ENCODE measurements at places on chromosomes 6 and 20.

DNA sequence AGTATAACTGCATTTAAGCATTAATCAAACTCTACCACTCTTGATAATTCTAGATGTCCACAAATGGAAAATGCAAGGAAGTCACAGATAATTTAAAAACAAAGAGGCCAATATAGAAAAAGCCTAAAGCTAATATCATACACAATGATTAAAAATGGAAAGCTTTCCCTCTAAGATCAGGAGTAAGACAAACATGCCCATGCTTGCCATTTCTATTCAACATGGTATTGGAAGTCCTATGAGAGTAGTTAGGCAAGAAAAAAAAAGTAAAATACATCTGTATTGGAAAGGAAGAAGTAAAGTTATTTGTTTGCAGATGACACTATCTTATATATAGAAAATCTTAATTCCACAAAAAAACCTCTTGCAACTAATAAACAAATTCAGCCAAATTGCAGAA lies 164.6 kb upstream of the FERMT1 start:
- no peak for DNase-seq

- no peak for DNase-seq
These were observed 1.4 kb downstream of the LTA start for GRCh38 chr6:31573239-31574105.

DNA sequence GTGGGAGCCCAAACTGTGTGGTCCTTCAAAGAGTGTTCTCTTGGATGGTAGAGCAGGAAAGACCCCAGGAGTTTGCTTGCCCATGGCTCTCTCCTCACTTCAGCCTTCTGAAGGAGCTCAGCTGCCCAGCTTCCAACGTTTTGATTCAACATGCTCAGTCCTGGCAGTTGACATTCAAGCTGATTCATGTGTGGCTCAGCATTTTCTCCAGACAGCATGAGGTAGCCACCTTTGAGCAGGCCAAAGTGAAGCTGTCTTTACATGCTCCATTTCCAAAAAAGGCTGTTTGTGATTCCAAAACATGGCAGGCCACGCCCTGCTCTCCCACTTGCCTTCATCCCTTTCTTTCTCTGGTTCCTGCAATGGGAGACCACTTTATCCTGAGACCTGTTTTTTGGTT lies 280.2 kb downstream of the TBC1D7 start:
- DNase-seq: no peak

DNA sequence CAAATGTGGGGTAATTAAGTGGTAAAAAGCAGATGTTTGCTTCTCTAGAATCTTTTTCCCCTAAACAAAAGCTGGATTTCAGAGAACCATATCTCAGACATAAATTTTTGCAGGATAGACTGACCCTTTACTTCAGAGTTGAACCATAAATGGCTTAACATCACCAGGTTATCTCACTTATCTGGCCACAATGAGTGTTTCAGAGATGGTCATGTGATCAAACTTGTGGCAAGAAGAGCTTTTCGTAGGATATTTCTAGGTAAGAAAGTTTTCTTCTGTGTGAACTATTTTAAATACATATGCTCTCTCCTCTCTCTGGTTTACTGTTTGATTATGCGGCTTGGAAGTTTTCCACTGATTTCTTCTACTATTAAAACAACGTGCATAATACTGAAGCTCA lies 270.2 kb upstream of the TFAP2D start:
- DNase-seq: no peak

DNA sequence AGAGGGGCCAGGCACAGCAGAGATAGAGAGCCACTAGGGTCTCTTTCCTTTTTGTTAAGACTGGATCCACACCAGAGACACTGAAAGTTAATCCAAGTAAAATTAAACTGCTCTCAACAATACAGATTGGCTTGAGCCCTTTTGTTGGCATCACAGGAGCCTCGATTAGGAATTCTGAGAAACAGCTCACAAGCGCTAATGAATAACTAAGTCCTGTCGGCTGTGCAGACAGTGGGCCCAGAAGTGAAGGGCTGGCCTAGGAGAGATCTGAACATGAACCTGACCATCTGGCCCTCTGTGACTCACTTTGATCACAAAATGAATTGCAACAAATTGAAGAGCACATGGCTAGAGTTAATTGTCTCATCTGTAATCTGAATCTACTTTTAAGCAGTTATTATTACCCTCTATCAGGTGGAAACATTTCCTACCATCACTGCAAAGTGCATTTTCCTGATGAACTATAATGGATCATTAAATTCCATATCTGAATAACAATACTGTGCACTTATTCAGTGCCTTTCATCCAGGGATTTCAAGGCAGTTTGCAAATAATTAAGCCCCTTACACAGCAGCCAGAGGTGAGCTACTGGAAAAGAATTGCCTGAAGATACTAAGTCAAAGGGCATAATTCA lies 3.2 kb downstream of the BACH2 start:
- DNase-seq: no peak
